Peyer's patch (tissue), 4 donors: ENCODE measurements at places on chromosomes 2 and 18.

GRCh38 chr2:150045601-150046000 lies 441.9 kb downstream of the RND3 start:
- DNase-seq, result no peak

- DNase-seq, result no peak
Measured at GRCh38 chr18:60235164-60235563, 137.4 kb downstream of the MC4R start.

DNA sequence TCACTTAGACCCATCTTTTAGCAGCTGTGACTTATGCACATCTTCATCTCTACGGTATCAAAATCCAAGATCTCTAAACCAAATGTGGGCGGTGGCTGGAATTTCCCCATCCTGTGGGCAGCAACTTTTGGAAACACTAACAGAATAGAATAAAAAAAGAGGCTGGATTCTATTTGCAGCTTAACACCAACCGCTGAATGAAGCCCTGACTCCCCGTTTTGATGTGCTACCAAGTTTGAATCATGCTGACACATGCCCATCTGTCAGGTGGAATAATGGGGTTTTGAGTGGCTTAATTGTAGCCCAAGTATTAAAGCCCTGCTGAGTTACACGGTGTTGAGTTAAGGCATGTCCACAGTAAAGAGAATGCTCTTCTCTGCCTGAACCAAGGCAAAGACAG lies 165.2 kb downstream of the MTCL1 start:
- no peak for DNase-seq

- DNase-seq, result no peak
Measured at GRCh38 chr18:70085641-70086040, 119.8 kb downstream of the RTTN start.

- DNase-seq, result no peak
Measured at GRCh38 chr2:138415985-138416384, 85.6 kb upstream of the SPOPL start.

DNA sequence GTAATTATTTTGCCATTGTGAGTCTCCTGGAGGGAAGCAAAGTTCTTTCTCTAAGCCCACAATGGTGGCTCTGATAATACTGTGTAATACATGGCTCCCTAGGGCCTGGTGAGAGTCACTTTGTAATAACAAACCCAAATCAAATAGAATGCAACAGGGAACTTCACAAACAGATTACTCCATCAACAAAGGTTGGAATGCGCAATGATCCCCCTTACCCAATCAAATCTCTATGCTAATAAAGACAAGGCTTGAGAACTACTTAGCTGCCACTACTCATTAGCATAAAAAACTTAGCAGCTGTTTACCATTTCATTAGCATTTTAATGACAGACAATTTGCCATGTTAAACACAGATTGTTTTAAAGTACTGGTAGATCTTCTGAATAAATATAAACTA lies 285.6 kb upstream of the SESTD1 start:
- DNase-seq, result no peak

DNA sequence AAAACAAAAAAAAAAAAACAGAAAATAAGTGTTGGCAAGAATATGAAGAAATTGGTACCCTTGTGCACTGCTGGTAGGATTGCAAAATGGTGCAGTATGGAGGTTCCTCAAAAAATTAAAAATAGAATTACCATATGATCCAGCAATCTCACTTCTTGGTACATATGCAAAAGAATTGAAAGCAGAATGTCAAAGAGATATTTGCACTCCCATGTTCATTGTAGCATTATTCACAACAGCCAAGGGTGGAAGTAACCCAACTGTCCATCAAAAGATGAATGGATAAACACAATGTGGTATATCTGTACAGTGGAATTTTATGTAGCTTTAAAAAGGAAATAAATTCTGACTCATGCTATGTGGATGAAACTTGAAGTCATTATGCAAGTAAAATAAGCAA lies 72.8 kb upstream of the POU3F3 start:
- DNase-seq, result no peak

- DNase-seq, result no peak
Measured at GRCh38 chr2:205347899-205348298, 334.4 kb upstream of the NRP2 start.

GRCh38 chr18:53819174-53819573 lies 405.3 kb downstream of the MBD2 start:
- no peak for DNase-seq

DNA sequence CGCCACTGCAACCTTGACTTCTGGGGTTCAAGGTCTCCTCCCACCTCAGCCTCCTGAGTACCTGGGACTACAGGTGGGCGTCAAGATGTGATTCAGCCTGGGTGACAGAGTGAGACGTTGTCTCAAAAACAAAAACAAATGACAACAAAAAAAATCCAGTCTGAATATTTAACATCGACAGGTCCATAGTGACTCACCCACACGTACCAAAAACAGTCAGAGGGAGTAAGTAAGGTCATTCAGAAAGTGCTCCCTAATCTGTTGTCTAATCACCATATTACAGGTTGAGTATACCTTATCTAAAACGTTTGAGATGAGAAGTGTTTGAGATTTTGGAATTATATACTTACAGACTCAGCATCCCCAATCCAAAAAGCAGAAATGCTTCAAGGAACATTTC lies 24.4 kb downstream of the SAP130 start:
- DNase-seq, result no peak

- no peak for DNase-seq
Measured at GRCh38 chr2:188076149-188077056, 215.3 kb upstream of the GULP1 start.

- no peak for DNase-seq
Measured at GRCh38 chr2:26649322-26649721, 8.2 kb upstream of the CIB4 start.

- no peak for DNase-seq
Measured at GRCh38 chr2:140178234-140178633, 1398.0 kb upstream of the NXPH2 start.

- DNase-seq, result no peak
Measured at GRCh38 chr2:60492548-60492947, 60.9 kb downstream of the BCL11A start.

GRCh38 chr2:182144041-182144775 lies 158.6 kb downstream of the PPP1R1C start:
- no peak for DNase-seq

- no peak for DNase-seq
Measured at GRCh38 chr18:61281431-61281830, 51.8 kb upstream of the CDH20 start.

- no peak for DNase-seq
Measured at GRCh38 chr18:56775701-56776100, 124.5 kb downstream of the WDR7 start.
